Activated gamma-delta T cell (primary cell): ENCODE measurements at places on chromosomes 6 and 20.

GRCh38 chr6:142374965-142375733, 73.3 kb downstream of the ADGRG6 start:
- DNase-seq = no peak

DNA sequence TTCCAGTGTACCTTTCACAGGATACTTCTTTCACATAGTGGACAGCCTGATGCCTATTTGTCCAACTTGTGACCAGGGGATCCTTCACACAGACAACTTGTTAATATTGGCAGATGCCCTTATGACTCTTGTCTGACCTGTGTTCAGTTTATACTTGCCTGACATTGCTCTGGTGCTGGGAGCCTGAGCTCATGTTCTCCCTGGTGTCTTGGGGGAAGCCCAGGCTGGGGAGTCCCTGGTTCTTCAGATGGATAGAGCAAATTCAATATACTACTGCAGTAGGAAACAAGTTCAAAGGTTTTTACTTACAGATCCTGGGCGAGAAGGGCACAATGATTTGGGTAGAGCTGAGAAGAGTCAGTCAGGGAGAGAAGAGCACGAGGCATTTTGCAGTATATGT, 76.1 kb downstream of the NKAIN2 start:
- no peak for DNase-seq

- DNase-seq = no peak
Observed at GRCh38 chr6:7441048-7441775, 51.6 kb downstream of the RIOK1 start.

DNA sequence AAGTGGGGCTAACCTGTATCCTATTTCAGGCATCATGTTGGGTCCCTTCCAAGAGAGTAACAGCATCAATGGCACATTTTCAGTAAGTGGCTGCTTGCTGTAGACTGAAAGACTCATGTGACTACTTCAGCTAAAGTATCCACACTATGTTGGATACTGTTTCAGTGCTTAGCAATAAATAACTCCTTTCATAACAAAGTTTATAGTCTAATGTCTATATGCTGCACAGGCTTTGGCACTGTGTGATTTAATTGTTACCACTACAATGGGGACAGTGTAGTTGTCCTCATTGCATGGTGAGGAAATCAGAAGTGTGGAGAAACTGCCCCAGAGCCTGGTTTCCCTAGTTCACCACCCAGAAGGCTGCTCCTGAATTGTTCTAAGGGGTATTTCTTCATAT, 318.0 kb upstream of the PTCHD4 start:
- no peak for DNase-seq

DNA sequence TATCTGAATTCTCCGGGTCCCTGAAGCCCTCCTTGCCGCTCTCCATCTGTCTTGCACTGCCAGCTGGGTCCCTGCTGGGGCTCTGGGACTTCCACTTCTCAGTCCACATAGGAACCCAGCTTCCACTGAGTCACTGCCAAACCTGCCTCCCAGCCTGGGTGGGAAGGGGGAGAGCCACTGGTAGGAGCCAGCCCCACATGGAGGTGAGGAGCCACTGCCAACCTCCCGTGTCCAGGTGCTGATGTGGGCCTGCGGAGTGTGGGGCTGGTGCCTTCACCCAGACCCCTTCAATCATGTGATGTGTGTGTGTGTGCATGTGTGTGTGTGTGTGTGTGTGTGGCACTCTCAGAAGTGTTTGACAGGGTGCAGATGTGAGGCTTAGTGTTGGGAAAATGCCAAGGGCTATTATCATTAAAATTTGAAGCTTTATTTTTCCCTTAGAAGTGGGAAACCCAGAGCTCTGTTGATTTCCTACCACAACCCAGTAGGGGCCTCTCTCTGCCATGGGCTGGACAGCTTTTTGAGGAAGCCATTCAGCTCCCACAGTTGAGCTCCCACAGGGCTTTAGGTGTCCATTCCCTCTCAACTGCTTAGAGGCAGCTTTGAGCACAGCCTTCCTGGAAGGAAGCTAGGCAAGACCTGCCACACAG, 9.3 kb upstream of the SGK2 start:
- DNase-seq = no peak

- DNase-seq = no peak
Observed at GRCh38 chr20:39048000-39048696, 86.0 kb downstream of the DHX35 start.

DNA sequence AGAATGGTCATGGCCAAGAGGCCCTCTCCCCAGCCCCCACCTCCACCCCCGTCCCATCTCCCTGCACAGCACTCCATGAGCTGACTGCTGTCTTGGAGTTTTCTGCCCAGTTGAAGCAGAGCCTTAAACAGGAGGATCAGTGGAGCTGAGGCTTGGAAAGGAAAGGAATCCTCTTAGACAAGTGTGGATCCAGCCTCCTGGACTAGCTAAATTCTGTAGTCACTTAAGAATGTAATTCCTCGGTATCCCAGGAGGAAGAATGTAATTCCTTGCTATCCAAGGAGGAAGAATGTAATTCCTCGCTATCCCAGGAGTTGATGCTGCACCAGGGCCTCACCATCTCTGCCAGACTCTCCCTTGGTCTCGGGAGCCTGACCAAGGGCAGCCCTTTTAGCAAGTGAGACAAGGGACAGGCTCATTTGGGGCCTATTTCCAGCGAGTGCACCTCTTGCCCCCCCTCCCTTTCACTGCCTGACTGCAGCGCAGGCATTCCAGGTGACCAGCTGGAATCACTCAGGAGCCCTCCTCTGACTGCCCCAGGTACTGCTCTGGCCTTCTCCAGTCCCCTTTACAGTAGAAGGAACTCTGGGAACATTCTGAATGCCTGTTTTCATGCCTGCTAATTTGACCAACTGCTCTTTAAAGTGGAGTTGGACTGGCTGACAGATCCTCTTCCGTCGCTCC, 76.2 kb downstream of the TCP11 start:
- DNase-seq = no peak

GRCh38 chr6:53737746-53738145, 57.1 kb upstream of the LRRC1 start:
- DNase-seq = no peak

GRCh38 chr6:99119109-99120031, 171.6 kb upstream of the FBXL4 start:
- DNase-seq = no peak

- no peak for DNase-seq
Observed at GRCh38 chr20:16711661-16712258, 18.1 kb upstream of the SNRPB2 start.

DNA sequence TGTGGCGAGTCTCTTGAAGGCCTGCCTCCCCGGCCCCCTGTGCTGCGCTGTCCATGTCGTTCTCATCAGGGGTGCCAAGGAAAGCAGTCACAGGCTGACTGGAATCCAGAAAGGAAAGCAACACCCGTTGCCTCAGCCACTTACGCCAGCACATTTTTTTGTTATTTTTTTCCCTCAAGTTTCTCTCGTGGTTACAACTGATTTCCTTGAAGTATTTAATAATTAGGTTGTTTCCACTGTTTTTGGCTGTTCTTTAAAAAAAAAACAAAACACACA, 17.9 kb upstream of the SLC22A1 start:
- no peak for DNase-seq

- no peak for DNase-seq
Observed at GRCh38 chr6:16898640-16899396, 137.6 kb upstream of the ATXN1 start.

DNA sequence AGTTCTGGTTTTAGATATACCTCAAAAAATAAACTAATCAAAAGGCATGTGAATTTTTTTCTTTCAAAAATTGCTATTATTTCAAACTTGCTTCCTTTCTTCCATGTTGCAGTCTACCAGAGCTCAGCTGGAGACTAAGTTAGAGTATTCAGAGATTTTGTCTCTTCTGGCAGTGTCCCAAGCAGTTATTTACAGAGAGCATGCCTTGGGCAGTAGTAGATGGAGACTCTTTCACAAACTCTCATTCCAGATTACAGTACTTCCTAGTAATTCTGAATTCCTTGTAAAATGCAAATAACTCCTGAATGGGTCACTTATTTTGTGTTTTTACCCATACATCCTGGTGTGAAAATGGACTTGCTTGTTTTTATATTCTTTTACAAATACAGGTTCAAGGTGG, 703.4 kb downstream of the EPHA7 start:
- no peak for DNase-seq

- no peak for DNase-seq
Observed at GRCh38 chr6:29617782-29618554, 15.0 kb downstream of the GABBR1 start.

DNA sequence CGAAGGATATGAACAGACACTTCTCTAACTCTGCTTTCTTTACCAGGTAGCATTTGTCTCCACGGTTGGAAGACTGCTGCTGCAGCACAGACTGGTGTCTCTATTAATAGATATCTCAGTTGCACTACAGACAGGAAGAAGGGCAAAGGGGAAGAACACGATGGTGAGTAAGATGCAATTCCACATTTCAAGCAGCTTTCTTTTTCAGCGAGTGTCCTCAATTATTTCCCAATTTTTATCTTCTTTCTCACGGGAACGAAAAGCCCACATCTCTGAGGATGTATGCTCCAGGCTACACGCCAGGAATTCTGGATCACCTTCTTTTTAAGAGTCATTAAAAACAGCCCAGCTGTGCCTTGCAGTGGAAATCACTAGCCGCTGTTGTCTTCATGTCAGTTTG, 311.6 kb upstream of the ECI2 start:
- no peak for DNase-seq

GRCh38 chr6:44126320-44127149, 717 bp downstream of the MRPL14 start:
- no peak for DNase-seq

DNA sequence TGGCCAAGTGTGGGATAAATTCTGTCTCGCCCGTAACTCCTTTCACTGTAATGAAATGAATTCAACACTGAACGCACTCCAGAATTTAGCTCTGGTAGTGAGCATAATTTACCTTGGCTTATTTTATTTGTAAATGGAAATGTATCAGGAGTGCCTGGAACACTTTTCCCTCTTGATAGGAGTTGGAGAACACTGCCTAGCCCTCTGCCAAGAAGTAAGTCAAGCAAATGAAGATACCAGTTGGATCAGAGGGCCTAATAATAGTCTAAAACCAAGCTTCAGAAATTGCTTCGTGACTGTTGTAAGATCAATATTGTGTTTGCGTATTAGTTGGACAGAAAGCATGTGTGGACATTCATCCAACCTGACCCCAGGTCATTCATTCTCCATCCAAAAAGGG, 64.6 kb upstream of the TPD52L1 start:
- no peak for DNase-seq

DNA sequence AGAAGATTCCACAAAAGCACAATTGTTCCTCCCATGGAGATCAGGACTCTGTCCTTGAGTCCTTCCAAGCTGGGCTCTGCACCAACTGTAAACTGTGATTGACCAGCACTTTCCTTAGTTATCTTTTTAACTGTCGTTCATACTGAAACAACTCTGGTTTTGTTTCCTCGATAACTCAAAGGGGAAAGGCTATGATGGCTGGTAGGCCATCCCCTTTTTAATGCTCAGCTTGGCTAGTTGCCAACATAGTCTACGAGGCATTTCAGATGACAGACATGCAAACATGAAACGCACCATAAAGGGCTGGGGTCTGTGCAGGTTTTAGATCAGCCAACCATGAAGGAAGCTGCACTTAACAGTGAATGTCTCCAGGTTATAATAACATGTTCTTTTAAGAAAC, 497.1 kb upstream of the ARID1B start:
- DNase-seq = no peak

DNA sequence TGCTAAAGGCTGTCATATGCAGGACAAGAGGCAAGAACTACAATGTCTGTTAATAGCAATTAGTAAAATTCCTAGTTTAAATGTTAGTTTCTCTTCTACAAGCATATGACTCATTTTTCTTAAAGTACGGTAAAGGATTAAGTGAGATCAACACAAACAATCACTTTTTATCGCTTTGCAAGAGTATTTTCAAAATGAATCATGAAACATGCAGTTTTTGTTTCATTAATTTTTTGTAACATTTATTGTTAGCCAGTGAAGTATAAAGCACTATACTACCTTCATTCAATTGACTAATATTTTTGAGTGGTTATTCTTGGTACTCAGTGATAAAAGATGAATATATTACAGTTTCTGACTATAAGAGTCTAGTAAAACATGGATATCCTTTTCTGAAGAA, 138.6 kb downstream of the AHI1 start:
- DNase-seq = no peak

DNA sequence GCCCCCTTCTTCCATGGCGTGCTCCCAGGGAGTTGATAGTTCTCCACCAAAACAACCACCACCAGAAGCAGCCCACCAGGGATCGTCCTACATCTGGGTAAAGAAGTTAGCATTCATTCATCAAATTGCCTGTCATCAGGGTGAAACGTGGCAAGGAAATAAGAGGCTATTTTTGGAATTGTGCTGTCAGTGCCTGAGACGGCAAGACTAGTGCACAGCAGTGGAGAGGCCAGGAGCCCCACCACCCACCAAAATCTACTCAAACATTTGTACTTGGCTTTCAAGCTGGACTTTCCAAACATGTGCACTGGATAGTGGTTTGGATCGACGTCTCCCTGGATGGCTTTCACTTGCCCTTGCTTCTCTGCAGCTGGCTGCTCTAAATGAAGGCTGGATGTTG, 44.8 kb downstream of the TXNDC5 start:
- DNase-seq = no peak

DNA sequence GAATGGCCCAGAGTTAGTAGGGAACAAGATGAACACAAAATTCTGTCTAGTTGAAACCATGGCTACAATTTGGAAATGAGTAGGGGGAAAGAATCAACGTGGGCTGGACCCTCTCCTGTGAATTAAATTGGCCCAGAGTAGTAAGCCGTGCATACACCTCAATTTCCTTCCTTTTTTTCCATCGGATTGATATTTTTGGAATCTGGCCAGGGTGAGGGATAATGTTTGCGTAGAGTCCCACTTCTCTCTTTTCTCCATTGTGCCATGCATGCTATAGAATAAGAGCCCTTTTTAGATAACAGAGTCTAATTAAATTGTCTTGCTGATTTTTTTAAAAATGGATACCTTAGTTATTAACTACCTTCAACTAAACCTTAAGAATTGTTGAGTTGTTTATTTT, 35.2 kb downstream of the XRN2 start:
- DNase-seq = no peak

- DNase-seq = no peak
Observed at GRCh38 chr20:45969712-45970634, 2.0 kb downstream of the ZNF335 start.

- no peak for DNase-seq
Observed at GRCh38 chr6:110878751-110879522, 4.4 kb downstream of the AMD1 start.
